ENCODE measurements at places on chromosomes 7 and 10.

- DNase-seq, result no peak
These were observed 592 bp upstream of the MAPK8 start for GRCh38 chr10:48305905-48306264.

DNA sequence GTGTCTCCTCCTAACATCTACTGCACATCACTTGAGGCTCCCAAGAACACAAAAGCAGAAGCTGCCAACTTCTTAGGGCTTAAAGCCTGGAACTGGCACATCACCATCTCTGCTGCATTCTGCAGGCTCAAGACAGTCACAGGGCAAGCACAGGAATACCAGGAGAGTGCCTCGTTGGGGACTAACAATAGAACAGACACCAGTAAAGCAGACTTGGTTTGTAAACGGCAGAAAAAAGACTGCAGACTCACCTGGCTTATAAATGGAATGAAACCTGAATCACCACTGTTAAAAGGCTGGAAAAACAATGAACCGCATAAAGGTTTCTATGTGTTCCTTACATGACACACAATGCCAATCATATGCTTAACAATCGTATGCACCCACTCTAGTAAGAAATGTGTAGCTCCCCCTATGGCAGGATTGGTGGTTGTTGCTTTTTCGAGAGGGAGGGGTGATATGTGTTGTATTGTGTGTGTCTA is 12.8 kb downstream of the RHEB start:
- no peak for DNase-seq

DNA sequence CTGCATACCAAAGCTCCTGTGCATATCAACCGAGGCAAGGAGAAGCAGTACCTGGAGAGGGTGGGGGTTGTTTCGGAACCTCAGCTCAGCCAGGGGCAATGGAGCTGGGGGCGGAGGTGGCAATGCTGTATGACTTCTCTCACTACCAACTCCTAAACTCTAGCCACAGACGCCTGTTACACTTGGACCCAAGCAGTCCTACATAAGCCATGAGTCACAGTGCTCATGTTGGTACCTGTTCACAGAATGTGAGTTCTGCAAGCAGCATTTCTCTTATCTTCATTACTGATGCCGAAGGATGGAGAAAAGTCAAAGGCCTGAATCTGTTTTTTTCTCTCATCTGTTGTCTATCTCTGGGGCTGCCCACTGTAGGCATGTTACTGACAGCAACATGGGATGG is 3.2 kb upstream of the RAB18 start:
- no peak for DNase-seq

DNA sequence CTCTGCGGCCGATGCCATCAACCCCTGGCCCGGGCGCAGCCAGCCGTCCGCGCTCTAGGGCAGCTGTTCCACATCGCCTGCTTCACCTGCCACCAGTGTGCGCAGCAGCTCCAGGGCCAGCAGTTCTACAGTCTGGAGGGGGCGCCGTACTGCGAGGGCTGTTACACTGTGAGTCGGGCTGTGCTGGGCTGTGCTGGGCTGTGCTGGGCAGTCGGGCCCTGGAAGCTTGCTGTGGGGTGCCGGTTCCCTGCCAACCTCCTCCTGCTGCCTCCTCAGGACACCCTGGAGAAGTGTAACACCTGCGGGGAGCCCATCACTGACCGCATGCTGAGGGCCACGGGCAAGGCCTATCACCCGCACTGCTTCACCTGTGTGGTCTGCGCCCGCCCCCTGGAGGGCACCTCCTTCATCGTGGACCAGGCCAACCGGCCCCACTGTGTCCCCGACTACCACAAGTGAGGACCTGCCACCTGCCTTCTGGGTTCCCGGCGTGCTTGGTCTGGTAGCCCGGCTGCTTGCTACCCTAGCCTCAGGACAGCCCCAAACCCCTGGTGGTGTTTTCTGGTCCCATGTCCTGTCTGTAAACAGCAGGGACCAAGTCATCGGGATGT is 7.5 kb downstream of the ZYX start:
- no peak for DNase-seq

GRCh38 chr10:122128357-122128756 is 139.4 kb downstream of the TACC2 start:
- no peak for DNase-seq

DNA sequence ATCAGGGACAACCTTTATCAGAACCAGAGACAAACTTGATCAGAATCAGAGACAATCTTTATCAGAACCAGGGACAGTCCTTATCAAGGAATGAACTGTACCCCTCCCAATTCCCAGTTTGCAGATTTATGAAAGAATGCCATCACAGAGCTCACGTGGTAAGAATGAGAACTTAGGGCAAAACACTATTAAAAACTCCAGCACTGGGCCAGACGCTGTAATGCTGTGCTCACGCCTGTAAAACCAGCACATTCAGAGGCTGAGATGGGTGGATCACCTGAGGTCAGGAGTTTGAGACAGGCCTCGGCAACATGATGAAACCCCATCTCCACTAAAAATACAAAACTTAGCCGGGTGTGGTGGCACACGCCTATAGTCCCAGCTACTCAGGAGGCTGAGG is 85.1 kb upstream of the TNRC18 start:
- DNase-seq, result no peak

DNA sequence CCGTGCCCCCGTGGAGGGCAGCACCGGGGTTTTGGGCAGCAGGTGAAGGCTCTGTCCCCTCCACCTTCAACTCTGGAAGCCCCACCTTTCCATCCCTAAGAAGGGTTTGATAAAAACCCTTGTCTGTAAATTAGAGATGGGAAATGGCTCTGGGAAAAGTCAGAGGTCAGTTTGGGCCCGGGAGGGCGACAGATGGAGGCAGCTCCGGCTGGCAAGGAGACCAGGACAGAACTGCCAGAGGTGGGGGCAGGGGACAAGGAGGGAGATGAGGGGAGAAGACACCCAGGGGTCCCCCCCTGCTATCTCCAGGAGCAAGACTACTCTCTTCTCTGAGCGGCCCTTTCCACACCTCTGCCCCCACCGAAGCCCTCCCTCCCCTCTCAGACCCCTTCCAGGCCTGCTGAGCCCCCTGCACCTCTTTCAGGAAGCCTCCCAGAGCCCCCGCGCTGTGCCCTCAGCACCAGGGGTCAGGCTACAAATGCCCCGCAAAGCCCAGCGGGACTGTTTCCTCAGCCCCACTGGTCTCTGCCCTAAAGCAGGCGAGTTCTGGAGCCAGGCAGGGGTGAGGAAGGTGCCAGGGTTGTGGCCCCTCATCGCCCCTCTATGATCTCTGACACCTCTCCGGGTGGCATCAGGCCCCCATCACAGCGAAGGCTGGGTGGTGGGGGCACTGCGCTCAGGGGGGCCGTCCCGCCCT is 980 bp upstream of the SH2B2 start:
- no peak for DNase-seq

- DNase-seq, result no peak
These were observed 4.9 kb downstream of the GNB2 start for GRCh38 chr7:100678291-100678984.

DNA sequence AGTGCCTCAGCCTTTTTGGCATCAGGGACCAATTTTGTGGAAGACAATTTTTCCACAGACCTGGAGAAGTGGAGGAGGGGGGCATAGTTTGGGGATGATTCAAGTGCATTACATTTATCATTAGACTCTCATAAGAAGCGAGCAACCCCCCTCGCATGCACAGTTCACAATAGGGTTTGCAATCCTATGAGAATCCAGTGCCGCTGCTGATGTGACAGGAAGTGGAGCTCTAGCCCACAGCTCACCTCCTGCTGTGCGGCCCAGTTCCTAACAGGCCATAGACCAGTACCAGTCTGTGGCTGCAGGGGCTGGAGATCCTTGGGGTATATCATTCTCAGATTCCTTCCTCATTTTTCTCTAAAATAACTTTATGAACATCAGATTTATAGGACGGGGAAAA is 50.8 kb downstream of the ATAD1 start:
- DNase-seq, result no peak

- DNase-seq, result no peak
These were observed 1.2 kb downstream of the BMI1 start for GRCh38 chr10:22321924-22322640.

DNA sequence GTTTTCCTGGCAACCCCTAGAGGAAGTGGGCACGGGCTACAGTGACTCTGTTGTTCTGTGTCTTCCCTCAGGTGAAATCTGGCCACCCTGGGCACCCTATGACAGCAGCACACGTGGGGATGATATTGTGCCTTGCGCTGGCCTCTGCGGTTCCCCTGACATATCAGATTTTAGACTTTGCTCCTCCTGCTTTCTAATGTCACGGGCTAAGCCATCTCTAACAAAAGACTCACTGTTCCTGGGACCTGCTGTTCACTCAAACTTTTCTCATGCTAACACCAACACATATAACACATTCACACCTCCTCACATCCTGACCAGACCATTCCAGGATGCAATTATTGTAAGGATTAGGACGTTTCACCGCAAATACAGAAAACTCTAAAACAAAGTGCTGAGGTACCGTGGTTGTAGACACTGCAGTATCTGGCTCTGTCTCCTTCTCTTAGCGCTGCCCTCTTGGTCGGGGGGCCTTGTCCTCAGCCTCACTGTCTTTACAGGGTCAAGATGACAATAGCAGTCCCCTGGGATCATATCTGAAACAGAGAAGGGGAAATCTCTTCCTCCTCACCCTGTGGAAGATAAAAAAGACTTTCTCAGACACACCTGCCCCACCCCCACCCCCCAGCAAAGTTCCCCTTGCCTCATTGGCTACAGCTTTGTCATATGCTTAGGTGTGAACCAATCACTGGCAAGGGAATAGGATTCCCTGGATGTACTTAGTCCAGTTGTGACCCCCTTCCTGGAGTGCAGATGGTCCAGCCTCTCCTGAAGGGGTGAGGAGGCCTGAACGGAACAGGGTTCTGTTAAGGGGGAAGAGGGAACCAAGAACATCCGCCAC is 14.1 kb downstream of the CHN2 start:
- DNase-seq, result no peak

DNA sequence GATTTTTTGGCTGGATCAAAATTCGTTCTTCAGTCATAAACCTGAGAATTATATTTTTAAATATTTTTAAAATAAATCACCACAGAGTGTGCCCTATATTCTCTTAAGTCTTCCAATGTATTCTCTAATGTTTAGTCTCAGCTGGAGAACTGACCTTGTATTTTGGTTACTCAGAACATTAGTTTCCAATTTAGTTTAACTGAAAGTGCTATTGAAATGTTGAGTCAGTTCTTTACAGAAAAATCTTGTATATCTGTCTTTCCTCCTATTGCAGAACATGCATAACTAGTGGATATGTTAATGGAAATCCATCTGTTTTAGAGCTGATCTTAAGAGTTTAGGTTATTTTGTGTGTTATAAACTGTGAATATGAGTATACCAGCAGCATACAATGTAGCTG is 422.7 kb upstream of the IGFBP3 start:
- DNase-seq, result no peak

DNA sequence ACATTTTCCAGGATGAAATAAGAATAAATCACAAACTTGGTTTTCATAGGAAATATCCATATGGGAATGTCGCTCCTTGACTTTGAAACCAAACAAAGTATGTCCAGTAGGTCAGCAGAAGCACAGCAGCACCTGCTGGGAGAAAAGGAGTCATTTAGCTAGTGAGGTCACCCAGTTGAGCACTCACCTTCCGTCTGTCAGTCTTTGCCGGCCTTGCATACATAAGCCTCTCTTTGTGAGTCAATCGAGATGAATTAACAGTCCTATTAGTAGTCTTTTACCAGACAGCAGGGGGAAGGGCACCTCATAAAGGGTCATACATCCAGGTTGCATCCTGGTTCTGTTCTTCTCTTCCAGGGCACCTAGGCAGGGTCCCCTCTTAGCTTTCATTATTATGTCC is 232.5 kb upstream of the FZD1 start:
- DNase-seq, result no peak

DNA sequence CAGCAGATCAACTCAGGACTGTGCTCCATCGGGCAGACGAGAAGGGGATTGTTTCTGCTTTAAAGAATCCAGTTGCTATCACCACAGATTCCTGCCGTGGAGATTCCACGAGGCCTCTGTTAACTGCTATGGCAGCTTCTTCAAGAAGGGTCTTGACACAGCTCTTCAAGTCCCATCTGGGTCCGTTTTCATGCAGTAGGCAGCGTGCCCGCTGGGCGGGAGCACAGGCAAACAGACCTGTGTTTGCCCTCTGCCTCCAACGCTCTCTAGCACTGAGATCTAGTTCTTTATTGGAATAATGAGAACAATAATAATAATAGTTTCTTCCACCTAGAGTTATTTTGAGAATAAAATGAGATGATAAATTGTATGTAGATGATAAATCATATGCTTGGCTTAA is 127.2 kb upstream of the SP8 start:
- DNase-seq, result no peak

DNA sequence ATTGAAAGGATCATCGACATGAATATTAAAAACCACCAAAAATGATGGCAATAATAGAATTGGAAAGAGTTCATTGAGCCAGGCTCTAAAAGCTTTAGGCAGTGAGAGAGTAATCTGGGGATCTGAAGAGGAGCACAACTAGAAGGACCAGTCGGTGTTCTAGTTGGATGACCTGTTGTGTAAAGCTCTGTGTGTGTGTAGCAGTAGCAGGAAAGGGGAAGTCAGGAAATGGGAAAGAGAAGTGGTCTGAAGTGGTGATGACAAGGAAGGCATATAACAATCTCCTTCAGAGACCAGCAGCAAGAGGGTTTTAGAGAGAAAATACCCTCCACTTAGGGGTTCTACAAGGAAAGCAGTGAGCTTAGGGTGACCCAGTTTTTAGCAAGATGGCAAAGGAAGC is 539.2 kb downstream of the HTR7 start:
- no peak for DNase-seq

DNA sequence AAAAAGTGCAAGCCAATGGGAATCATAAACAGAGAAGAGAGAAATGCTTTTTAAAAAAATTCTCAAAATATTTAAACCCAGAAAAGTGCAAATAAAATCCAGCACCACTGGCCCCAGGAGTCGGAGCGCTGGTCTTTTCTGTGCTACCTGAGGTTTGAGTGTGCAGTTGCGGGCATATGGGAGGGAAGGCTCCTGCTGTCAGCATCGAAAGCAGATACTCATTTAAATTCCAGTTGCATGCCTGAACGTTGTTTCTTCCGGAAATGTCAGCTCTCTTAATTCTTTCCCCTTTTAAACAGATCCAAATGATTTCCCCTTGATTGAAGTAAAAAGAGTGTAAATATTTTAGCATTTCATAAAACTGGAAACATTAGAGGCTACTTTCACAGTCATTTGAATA is 240.5 kb upstream of the GPR26 start:
- no peak for DNase-seq

DNA sequence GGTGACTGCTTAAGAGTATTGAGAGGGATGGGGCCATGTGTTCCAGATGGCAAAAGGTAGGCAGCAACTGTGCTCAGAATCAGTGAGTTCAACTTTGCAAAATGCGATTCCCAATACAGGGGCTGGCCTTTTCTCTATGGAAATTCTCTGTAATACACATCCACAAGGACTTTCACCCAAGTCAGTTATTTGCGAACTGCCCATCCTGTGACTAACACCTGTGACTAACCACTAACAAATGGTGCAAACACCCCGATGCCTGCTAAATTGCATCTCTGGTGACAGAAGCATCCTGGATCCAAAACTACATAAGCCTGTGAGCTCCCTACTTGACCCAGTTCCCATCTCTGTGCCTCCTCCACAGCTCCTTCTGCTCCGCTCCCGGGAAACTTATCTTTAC is 9.0 kb upstream of the CUZD1 start:
- DNase-seq, result no peak
